GM18507 (cell line): ENCODE measurements at places on chromosomes 6 and 20.

DNA sequence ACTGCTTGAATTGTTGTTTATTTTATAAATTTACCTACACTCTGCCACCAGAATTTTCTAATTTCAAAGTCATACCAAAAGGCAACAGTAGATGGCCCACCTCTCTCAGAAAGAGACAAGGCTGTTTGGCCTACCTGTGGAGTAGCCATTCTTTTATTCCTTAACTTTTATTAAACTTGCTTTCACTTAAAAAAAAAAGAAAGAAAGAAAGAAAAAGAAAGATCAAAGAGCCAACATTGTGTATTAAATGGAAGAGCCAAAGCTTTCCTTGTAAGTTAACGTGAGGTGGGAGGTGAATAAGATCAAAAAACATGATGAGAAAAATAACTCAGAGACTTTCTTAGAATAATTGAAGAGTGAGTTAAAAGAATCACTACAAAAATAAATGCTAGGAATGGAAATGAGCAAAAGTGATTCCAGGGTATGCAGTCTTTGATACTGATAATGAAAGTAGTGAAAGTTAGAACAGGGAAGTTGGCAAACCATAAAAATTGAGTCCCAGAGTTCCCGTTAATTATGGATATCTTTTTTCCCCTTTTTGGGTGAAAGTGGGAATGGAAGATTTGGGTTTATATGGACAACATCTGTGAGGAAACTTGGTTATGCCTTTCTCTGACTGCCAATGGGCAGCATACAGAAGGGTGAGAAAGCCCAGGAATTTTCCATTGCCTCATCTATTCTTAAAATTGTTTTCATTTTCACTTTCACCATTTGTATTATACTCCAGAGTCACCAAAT is 35.9 kb upstream of the MYB start:
- DNase-seq = no peak

DNA sequence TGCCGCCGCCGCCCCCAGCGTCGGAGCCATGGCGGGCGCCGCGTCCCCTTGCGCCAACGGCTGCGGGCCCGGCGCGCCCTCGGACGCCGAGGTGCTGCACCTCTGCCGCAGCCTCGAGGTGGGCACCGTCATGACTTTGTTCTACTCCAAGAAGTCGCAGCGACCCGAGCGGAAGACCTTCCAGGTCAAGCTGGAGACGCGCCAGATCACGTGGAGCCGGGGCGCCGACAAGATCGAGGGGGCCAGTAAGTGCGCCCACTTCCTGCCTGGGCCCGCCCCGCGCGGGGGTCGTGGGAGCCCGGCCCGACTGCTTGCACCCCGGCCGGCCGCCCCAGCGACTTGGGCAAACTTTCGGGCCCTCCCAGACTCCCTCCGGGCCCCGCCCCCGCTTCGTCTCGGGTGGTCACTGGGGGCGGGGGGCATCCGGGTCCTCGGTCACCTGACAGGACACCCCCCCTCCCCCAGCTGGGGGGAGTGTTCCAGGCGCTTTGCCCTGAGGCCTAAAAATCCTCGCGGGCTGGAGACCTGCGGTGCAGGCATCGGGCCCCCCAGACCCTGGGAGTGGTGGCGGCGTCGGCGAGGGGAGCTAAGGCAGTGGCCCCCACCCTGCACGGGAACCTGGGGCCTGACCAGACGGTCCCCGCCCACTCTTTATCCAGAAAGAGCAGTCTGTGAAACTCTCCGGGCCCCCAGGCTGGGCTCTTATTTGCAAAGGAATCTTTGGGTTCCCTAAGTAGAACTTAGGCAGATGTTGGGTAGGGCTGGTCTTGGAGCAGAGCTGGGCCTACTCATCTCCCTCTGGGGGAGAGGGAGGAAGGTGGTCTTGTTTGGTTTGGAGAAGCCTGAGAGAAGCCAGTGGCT is 501 bp downstream of the PLCG1 start:
- no peak for DNase-seq

DNA sequence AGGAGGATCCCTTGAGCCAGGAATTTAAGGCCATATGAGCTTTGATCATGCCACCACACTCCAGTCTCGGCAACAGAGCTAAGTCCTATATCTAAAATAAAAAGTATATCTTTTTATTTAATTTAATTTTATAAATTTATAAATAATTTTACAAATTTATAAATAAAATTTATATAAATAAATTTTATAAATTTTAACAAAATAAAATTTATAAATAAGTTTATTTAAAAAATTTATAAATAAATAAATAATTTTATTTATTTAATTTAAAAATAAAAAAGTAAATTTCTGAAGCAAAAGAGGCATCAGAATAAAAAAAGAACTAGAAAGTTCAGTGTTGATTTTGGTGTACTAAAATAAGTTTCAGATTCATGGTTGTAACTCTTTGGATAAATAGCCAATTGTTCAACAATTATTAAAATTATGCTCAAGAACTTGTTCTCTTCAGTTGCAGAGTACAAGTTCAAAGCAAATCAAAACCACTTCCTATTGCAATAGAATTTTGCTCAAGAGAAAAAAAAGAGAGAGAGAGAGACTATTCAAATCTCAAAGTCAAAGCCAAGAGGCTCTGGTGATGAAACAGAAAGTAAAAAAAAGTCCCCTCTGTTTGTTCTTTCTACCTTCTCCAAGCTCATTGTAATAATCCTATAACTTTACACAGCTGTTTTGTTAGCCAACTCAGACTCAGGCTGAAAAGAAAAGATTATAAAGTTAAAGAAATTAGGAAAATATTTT is 547.5 kb upstream of the ADGRB3 start:
- no peak for DNase-seq

GRCh38 chr20:58995461-58996225 is 11.4 kb downstream of the CTSZ start:
- DNase-seq = no peak

DNA sequence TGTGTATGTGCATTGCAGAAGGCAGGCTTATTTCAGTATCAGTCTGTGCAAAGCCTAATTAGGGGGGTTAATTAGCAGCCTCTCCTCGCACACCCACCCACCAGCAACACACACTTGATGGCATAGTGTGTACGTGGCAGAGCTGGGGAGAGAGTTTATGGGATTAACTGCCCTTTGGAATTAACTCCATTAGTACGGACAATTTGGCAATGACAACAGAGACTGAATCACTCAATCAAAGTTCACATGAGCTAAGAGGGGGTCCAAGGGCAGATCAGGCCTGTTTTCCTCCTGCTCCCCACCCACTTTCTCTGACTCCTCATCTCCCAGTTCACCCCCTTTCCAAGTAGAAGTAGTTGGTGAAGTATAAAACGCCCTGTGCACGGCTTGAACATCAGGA is 69.5 kb downstream of the LRFN2 start:
- no peak for DNase-seq

- no peak for DNase-seq
Observed at GRCh38 chr6:158029668-158030230, 48.1 kb downstream of the SYNJ2 start.

- DNase-seq = no peak
Observed at GRCh38 chr20:39812116-39812515, 850.0 kb downstream of the DHX35 start.

DNA sequence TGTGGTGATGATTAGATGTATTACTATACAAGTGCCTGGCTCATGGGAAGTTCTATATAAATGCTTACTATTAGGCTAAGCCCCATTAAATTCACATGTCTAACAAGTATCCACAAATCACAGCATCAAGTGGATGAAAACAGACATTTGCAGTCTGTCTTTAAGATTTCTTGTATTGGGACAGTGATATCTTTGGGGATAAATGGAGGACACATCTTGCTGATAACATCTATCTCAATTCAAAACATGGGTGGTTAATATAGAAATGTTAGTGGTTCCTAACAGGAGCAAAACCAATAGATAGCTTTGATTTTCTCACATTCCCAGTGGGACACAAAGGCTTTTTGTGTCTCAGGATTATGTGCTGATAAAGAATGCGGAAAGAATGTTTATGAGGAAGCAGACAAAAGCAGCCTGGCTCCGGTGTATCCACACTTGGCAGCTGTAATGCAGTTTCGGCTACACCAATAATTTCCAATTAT is 29.3 kb downstream of the PTPRK start:
- DNase-seq = no peak

DNA sequence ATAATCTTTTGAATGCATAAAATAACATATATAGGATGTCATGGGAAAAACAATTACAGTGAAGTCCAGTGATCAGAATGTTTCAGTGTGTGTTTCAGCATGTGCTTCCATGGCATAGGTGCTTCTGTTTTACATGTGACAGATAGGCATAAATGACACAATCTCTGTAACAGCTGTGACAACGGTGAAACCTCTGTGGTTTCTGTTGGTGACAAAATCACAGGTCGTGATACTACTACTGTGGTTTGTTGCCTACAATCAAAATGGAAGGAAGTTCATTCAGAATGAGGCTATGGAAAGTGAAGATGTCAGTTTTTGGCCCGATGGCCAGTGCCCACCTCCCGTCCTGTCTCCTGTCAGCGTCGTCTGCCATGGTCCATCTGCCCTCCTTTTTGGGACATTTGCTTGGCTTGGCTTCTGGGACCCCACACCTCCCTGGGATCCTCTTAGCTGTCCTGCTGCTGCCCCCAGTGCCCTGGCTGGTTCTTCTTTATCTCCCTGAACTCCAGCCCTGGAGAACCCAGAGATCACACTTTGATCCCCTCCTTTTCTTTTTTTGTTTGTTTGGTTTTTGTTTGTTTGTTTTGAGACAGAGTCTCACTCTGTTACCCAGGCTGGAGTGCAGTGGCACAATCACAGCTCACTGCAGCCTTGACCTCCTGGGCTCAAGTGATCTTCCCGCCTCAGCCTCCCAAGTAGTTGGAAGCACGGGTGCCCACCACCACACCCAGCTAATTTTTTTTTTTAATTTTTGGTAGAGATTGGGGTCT is 79.3 kb upstream of the NAA20 start:
- DNase-seq = no peak
